IMR-90 (cell line): ENCODE measurements at places on chromosomes 7 and 10.

DNA sequence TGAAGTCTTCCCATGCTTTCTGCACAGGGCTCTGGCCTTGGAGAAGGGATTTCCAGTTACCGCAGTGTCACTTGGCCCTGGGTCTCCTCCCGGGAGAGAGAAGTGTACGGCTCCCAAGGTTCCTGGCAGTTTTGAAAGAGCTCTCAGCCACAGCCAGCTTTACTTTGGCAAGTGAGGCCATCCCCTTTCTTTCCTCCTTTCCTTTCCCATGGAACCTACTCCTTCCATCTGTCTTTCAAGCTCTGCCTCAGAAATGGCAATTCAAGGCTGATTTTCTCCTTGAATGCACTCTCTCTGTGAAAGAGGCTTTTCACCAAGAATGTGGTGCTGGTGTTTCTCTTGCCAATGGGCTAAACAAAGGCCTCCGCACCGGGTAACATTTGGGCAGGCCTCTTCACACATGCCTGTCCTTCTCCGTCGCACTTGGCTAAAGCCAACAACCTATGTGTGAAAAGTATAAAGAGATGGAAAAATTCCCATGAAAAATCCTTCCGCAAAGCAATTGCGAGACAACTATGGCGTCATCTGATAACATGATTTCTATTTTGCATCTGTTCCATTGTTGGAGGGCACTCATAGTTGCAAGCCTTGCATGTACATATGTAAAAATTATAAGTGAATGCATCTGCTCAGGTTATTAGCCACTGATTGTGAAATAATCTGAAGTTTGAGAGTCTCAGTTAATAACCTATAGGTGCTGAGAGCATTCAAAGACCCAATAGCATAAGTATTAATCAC is 125.4 kb downstream of the PFKFB3 start:
- no peak for DNase-seq

GRCh38 chr10:44913350-44914081 is 2.4 kb downstream of the TMEM72 start:
- DNase-seq: no peak

GRCh38 chr7:26185844-26186180 is 14.7 kb downstream of the HNRNPA2B1 start:
- DNase-seq: no peak

GRCh38 chr7:112784603-112785002 is 5.6 kb downstream of the TMEM168 start:
- no peak for DNase-seq

GRCh38 chr7:148155000-148155399 is 435.6 kb upstream of the C7orf33 start:
- DNase-seq: no peak

DNA sequence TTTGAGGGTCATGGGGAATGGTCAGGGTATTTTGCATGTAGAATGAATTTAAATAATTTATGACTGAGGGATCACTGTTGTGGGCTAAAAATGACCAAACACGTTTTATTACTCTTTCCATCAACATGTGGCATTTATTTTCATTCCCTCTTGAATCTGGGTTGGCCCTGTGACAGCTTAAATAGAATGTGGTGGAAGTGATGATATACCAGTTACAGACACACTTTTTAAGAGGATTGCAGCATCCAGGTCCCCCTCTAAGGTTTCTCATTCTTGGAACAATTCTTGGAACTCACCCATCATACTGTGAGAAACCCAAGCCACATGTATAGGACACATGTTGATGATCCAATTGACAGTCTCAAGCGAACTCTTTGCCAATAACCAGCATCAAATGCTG is 272.4 kb downstream of the ETV1 start:
- DNase-seq: no peak

- no peak for DNase-seq
These were observed 179.2 kb upstream of the FAM3C start for GRCh38 chr7:121575194-121575765.

DNA sequence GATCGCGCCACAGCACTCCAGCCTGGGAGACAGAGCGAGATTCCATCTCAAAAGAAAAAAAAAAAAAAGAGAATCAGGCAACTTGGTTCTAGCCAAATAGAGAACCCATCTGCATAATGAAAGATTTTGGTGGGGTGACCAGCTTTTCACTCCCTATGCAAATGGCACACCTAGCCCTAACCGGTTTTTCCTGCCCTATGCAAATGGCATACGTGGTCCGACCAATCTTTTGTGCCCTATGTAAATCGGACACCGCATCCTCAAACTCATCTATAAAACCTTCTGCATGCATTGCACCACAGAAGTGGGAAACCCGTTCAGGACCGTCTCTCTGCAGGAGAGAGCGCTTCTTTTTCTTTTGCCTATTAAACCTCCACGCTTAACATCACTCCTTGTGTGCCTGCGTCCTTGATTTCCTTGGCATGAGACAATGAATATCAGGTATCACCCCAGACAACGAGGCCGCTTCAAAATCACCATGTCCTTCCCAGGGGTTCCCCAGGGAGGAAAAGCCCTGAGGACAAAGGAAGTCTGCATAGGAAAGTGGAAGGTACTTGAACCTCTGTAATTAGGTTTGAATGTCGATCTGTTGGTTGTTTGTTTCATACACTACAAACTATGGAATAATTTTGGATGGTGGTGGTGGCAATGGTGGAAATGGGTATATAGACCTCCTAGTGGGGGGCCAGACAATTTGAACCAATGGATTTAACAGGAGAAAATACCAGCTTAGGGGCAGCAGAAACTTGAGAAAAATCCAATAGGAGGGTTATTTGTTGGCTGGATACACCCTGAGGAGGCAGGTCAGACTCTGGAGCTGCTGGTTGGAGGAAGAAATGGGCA is 396.2 kb downstream of the TYW1 start:
- no peak for DNase-seq

DNA sequence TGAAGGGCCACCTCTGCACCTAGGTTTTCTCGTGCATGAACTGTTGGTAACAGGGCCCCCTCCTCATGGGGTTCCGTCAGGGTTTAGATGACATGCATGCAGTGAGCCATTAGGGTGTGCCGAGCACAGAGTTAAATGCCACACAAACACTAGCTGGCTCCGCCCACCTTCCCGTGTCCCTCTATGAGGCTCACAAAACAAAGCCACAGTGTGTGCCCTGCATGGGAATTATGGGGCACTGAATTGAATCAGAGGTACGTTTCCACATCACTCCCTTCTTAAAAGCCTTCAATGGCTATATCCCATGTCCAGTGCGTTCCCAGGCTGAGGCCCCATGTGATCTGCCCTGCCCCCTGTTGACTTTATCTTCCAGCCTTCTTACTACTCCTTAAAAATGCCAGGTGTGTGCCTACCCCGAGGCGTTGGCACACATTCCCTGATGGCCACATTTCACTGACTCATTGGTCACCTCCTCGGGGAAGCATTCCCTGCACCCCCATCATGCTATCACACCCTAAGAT is 35.7 kb downstream of the GSDME start:
- no peak for DNase-seq

GRCh38 chr10:33557313-33557712 is 222.8 kb upstream of the NRP1 start:
- no peak for DNase-seq

- DNase-seq: no peak
These were observed 148.9 kb downstream of the ZEB1 start for GRCh38 chr10:31467791-31468535.

- peak; percentile 32 for DNase-seq
These were observed 143.1 kb downstream of the GNAI1 start for GRCh38 chr7:80277434-80278427.

DNA sequence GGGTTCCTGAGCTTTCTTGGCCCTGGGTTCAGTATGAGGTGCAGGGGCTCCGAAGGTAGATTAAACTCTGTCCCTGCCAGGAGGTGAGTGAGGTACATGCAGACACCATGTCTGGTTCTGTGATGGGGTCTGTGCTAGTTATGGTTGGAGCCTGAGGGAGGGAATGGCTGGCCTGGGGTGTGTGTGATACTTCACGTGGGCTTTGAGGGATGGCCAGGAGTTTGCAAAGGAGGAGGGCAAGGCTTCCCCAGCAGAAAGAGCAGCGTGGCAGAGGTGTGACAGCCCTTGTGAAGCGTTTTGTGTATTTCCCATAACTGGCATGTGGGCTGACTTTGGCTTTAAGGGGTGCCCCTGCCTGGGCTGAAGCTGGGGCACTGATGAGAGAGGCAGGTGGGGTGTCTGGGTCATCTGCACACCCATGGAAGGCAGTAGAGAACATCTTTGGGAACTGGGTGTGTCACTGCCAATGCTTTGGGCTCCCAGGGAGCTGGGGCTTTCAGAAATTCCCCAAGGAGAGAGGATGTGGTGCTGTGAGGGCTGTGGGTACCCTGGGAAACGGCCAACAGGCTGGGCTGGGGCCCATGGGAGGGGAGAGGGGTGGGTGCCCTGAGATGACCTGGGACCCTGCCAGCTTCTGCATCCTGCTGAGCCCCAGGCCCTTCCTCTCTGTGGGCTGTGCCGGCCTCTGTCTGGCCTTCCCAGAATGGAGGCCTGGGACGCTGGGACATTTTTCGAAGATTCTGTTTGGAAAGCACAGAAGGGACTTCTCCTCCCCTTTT is 4.6 kb downstream of the PALD1 start:
- DNase-seq: no peak

DNA sequence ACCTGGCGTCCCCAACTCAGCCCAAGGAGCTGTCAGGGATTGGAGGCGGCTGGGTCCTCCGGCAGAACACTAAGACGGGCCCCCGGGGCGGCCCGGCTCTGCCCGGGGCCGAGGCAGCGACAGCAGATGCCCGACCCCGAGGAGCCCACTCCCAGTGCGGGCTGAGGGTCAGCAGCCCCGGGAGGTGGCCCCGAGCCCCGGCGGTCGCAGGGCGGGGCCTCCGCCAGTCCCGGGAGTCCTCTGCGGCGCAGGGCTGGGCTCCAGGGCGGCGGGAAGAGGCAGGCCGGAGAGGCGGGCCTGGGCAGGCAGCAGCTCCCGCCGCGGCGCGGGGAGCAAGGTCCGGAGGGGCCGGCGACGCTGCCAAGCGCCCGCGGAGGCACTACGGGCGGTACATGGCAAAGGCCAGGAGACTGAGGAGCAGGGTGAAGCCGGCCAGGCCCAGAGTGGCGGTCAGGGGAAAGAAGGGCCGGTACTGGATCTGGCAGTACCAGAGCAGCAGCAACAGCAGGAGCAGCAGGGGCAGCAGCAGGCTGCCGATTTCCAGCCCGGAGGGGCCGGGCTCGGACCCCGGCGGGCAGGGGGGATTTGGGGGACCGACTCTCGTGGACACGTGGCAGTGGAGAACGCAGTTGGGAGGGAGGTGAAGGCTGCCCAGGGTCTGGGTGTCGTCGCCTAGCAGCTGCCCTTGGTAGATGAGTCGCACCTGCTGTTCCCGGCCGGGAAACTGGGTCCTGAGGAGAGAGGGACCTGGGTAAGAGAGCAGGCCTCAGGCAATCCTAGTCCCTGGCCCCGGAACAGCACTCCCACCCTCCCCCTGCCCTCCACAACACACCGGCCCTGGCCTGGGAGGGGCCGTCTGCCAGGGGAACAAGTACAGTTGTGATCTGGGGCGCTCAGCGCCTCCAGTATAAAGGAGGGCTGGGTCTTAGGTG is 827 bp upstream of the FASTK start:
- no peak for DNase-seq

GRCh38 chr7:40711706-40712105 is 576.9 kb downstream of the SUGCT start:
- DNase-seq: no peak

- peak; percentile 67 for DNase-seq
These were observed 24.5 kb downstream of the STEAP1 start for GRCh38 chr7:90178679-90179278.

DNA sequence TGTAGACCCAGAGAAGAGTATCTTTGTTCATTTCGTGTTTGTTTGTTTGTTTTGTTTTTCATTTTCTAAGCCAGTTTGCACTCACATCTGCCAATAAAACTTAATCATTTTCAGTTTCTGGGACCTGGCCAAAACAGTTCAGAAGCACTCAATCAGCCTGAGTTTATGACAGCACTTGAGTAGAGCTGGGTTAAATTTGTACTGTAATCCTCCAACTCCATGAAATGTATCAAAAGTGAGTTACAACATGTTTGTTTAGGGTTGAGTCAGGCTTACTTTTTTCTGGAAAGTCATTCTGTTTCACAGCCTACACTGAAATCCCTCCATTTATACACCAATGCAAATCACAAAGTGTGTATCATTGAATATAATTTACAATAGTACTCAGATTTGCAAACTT is 91.9 kb downstream of the ZWINT start:
- no peak for DNase-seq

DNA sequence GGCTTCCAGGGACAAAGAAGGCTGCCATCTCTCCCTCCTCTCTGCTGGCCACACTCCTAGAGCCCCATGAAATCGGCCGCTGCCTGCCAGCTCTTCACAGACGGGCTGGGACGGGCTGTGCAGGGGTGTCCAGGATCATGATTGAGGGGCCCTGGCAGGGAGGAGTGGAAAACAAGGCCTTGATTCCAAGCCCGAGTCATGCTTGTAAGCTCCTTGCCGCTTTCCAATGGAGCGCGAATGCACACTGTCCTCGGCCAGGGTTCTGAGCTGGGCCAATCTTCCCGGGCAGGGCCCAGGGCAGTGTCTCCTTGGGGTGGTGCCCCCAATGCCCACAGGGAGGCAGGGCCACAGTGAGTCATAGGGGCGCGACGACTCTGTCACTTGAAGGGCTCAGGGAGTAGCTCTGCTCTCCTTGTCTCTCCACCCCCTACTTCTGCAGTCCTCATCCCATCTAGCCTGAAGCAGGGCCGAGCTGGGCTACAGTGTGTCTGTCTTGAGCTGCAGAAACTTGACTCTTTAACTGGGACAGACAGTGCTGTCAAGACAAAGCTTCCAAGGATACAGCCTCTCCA is 186.2 kb upstream of the SVIL start:
- no peak for DNase-seq

DNA sequence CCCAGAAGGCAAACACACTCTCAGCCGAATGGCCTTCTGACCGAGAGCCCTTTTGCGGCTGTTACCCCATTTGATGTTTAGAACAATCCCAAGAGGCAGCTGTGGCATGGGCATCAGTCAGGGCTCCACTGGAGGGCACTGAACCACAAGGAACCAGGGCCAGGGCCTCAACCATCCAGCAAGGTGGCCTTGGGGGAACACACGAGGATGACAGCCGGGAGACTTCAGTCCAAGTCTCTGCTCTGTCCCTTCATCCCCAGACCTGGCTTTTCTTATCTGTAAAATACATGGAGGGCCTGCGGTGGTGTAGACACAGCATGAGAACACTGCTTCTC is 63.6 kb upstream of the INSIG1 start:
- no peak for DNase-seq
